ENCODE measurements at places on chromosomes 5 and 9.

- no peak for DNase-seq
Measured at GRCh38 chr9:75873712-75874111, 16.8 kb upstream of the PCSK5 start.

DNA sequence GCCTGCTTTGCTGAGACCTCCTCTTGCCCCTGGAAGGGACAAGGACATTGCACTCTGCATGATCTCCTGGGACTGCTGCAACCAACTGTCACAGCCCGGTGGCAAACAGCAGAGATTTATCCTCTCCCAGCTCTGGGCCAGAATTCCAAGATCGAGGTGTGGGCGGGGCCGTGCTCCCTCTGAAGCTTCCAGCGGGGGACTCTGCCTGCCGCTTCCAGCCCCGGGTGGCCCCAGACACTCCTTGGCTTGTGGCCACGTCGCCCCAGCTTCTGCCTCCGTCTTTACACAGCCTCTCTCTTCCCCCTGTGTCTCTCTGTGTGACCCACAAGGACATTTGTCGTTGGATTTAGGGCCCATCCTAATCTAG is 67.1 kb downstream of the COL5A1 start:
- DNase-seq: no peak

DNA sequence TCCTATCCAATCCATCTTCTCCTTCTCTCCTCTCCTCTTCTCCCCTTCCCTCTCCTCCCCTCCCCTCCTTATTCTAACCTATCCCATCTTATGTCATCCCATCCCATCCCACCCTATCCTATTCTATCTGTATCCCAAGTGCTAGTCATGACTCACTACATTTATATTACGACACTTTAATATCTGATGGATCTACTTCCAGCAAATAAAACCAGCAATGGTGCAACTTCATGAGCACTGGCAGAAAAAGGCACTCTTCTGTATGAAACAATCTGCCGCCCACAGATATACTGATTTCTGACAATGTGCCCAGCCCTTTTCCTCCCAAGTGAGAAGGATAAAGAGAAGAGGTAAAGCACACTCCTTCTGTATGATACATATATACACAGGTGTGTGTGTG is 86.6 kb upstream of the ANKH start:
- no peak for DNase-seq

DNA sequence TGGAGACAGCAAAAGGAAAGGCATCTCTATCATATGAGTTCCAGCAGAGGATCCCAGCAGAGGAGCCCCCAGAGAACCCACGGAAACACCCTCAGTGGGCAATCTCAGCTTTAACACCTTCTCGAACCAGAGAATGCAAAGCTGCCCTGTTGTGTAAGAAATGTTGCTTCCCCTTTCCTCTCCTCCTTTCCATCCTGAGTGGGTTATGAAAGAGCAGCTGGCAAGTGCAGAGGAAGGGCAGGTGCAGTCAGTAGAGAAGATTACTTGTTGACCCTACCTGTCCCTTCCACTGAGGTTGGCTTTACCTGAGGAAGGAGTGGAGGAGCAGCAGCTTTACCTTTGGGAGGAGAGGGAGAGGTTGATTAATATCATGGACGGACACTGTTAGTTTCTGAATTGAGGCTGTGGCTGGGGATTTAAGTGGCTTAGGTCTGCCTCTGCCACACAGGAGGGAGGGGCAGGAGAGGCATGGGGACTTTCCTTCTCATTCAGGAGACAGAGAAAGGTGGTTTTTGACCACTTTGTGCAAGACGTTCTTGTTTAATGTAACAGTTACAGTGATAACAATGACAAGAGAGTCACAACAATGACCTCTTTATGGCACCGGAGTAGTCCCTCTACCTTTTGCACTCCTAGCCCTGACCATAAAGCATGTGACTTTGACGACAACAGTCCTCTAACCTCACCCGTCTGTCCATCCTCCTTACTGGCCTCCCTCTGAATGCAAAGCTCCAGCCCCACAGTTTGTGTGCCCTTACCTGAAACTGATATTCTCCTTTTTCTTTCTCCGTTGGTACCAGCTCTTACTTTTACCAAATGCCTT is 254.8 kb downstream of the NSG2 start:
- DNase-seq: no peak

DNA sequence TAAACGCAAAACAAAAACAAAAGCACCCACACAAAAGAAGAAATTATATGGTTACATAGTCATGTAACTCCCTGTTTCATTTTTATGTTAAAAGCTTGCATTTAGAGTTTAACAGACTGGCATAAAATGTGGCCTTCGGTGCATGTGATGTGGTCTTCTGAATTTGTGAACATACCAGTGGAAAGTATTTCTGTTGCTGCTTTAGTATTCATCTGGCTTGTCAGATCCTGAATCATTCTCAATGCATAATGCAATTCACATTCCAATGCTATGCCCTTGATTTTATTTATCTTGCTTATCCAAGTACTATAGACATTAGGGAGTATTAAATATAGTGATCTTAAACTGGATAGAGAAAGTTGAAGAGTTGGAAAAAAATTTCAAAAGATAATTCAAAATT is 740.2 kb upstream of the ZNF608 start:
- DNase-seq: no peak

DNA sequence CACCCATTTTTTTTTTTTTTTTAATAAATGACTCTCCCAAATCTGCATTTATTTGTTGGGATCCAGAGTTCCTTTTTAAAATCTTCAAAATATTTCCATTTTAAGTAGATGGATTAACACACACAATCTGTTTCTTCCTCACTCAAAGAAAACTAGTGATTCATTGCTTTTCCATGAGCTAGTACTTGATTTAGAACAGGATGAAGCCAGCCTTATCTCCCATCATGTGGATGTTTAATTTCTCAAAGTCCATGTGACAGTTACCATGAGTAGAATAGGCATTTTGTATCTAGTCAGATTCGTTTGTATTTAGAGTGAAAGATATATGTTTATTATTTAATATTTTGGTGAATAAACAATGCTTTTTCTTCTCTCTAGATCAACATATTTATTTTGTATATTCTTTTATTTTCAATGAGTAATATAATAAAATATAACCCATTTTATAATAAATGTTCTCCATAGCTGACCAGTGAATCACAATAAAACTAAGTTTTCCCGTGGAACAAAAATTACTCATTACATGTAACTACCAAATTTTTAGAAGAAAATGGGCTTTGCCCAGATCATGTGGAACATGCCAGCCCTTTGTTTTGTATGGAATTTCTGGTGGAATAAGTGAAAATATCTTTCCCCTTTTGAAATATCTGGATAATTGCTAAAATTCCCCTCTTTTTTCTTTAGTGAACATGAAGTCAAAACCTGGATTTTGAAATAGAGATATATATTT is 54.9 kb upstream of the RPS23 start:
- no peak for DNase-seq

DNA sequence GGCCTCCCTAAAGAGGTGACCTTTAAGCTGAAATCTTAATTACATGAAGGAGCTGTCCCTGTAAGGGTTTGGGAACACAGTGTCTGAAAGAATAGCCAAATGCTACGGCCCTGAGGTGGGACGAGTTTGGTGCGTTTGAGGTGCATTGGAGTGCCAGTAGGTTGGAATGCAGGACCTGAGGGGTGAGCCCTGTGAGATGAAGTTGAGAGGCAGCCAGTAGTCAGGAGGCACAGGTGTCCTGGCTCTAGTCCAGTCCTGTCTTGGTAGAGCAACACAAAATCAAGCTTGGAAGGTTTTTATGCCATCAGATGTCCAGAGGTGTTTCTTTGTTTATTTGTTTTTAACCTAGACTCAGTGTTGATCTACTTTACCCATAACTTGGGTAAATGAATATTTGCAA is 108.5 kb downstream of the ARHGAP26 start:
- DNase-seq: no peak
